ENCODE measurements at places on chromosomes 2 and 18.
A peak's percentile ranks its signal among the peaks of the same experiment; 100 is the strongest.

DNA sequence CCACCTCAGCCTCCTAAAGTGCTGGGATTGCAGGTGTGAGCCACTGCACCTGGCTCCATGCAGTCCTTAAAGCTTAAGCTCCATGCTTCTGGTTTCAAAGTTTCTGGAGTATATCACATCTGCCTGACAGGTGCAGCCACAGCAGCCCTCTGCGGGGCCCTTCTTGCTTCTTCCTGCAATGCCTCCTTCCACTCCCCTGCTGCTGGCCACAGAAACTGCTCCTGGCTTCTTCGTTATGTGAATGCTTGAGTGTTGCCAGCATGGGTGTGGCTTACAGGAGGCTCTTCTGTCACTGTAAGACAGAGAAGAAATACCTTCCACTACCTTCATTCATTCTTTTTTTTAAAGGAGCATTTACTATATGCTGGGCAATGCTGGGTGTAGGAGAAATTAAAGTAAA, 10.1 kb upstream of the CCBE1 start:
- no peak for ATAC-seq

- no peak for ATAC-seq
These were observed 16.9 kb upstream of the HAAO start for GRCh38 chr2:42809131-42809818.

DNA sequence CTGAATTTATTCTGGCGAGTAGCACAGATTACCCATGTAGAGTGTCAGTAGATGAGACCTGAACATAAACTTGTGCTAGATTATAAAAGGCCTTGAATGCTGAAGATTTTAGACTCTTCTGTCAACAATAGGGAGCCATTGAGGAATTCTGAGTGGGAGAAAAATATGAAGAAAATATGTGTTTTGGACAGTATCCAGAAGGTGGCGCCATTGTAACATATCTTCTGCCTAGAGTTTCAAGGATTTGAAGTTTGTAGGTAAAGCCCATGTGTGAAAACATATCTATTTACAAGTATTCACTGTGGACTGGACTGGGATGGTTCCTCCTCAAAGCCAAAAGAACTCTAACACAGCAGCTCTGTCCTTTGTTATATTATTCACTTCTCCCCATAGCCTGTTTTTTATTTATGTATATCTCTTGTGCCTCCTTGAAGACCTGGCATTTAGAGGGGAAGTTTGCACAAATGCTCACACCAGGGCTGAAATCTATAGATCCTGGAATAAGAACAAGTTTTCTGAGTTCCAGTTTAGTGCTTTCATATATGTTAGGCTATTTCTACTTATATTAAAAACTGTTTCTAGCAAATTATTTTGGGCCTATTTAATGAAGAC, 124.9 kb downstream of the RDH14 start:
- ATAC-seq: peak; percentile 72

DNA sequence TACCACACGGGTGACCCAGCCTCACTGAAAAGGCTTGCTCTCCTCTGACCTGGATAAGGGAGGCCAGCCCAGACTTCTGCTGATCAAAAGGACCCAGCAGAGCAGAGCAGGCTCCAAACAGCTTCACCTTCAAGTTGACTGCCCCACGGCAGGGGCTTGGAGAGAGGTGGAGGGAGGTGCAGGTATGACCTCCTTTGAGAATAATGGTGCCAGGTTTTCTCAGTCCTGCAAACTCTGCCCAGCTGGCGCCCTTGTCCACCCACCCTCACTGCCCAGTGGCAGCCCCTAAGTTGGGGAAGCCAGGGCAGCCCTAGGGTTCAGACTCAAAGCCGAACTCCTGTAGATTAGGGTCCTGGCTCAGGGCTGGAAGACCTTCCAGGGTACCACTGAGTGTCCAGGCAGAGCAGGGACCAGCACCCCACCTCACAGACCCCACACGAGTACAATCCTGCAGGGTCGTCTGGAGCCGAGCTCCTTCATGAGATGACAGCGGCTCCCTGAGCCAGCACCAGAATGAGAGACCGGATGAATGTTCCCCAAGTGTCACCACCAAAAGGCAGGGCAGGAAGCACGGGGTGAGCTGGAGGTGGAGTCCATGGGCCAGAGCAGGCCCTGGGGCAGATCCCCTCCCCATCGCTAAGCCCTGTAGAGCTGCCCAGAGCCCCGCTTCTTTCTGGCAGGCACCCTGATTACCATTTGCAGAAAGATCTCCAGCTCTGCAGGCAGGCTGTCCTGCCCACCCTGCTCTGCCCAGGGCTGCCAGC, 3.6 kb upstream of the GPC1 start:
- ATAC-seq: no peak

DNA sequence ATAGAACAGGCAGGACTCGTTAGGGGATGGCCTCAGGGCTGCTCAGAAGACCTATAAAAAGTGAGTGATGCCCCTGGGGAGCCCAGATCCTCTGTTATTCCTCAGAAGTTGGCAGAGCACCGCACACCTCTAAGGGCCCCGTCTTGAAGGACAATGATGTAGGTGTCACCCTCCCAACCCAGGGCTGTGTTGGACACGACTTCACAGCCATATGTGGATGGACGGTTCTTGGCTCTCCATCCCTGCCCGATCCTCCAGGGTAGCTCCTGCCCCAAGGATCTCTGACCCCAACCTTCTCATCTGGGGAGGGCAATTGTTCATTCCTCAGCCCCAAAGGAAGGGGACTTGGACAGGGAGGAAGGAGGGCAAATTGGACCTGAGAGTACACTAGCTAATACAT, 246.1 kb downstream of the DYSF start:
- no peak for ATAC-seq

DNA sequence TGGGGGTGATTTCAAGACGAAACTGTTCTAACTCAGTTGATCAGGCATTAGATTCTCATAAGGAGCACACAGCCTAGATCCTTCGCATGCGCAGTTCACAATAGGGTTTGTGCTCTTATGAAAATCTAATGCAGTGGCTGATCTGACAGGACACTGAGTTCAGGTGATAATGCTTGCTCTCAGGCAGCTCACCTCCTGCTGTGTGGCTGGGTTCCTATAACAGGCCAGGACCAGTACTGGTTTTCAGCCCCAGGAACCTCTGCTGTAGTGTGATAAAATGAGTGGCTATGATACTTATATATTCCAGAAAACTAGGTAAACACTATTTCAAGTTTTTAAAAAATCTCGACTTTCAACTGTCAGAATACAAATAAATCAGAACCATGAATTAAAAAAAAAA, 271.4 kb downstream of the GALNT13 start:
- ATAC-seq: no peak

GRCh38 chr2:46458763-46459500, 20.4 kb upstream of the TMEM247 start:
- no peak for ATAC-seq

GRCh38 chr2:96241900-96242611, 23.7 kb downstream of the TMEM127 start:
- ATAC-seq: peak; percentile 35

DNA sequence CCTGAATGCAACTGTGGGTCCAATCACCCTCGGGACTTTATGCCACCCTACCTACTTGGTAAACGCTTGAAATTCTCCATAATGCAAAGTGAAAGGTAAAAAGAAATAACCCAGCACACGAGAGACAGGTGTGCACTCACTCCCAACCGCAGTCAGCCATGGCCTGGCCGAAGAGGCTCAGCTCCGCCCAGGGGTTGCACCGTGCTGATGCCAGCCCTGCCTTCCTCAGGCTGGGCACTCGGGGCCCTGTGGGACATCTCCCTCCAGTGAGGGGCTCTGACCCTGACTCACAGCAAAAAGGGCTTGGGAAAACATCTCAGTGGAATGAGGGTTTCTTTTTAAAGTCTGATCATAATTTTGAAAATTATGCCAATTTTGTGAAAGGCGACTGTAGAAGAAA, 13.3 kb downstream of the SLC66A2 start:
- ATAC-seq: no peak

- ATAC-seq: no peak
These were observed 101.0 kb upstream of the SH3BP4 start for GRCh38 chr2:234850818-234851217.

DNA sequence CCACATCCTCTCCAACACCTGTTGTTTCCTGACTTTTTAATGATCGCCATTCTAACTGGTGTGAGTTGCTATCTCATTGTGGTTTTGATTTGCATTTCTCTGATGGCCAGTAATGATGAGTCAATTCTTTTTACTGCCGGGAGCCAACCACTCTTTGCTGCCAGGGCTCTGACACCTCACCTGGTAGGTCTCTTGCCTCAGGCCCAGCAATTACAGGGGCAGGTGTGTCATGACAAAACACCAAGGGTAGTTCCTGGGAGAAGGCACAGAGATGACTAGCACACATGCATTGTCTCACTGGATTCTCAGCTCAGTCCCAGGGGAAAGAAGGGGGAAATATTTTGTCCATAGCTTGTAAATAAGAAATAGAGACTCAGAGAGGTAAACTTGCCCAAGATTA, 122.3 kb downstream of the CHST9 start:
- no peak for ATAC-seq

DNA sequence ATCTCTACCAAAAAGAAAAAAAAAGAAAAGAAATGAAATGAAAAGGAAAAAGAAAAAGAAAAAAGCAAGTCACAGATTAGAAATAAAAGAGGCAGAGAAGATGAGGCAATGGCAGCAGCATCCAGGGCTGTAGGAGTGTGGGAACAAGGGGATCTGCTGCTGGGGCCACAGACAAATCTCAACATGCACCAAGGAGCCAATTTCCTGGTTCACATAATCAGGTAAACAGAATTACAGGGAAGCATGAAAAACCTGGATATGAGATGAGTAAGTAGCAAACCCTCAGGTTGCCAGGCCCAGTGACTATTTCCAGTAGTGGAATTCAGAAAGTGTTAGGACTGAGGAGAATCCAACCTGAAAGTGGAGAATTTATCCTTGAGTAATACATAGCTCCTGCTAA, 77.4 kb upstream of the ARHGAP28 start:
- no peak for ATAC-seq

GRCh38 chr2:71779774-71780105, 326.4 kb downstream of the DYSF start:
- peak; percentile 14 for ATAC-seq

DNA sequence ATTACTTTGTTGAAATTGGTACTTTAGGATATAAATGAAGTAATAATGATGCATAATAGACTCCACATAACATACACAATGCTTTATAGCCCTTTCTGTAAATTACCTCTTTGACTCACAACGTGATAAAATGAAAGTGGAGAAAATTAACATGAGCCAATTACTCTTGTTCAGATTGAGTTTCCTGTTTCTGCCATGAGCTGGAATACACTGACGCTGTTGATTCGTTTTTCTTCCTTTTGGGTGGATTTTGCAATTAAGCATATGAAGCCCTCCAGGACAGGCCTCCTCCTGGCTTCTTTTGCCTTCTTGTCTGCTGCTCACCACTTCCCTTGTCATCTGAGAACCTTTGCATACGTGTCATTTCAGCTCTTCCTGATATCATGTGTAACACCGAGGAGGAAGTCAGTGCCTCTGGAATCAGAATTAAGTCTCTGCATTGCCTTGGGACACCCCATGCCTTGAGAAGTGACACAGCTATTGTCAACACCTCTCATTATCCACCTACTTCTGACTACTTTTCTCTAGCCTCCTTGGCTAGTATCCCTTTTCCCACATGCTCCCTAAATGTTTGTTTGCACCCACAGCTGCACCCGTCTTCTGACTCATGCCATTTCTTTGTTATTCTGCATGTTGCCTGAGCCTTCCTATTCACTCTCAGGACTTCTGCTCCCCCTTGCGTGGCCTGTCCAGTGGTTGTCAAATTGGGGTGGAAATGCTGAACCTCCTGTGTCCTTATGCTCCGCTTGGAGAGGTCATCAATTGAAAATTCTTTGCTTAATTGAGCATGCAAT, 134.1 kb downstream of the FMNL2 start:
- no peak for ATAC-seq

DNA sequence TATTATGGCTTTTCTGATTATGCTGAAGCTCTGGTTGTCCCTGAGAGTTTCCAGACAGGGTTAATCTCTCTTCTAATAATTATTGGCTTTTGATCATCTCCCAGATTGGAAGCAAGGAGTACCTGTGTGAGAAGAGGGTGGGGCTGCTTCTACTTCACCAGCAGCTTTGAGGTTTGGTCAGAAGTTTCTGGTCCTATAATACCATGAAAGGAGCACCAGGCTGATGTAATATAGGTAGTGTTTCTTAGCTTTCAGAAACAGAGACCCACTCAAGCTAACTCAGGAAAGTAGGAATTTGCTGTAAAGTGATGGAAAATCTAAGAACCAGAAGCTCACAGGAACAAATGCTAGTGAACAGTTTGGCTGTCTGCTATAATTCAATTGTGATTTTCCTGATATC, 57.6 kb downstream of the SGPP2 start:
- no peak for ATAC-seq

DNA sequence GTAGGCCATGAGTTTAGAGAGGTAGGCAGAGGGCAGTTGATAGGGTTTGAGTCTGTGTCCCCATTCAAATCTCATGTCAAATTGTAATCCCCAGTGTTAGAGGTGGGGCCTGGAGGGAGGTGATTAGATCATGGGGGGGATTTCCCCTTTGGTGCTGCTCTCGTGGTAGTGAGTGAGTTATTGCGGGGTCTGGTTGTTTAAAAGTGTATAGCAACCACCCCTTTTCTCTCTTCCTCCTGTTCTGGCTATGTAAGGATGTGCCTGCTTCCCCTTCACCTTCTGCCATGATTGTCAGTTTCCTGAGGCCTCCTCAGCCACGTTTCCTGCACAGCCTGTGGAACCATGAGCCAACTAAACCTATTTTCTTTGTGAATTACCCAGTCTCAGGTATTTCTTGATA, 25.5 kb downstream of the MARCHF4 start:
- ATAC-seq: no peak

- no peak for ATAC-seq
These were observed 697.0 kb upstream of the ID2 start for GRCh38 chr2:7984693-7985353.

GRCh38 chr2:167475791-167476190, 587.5 kb downstream of the XIRP2 start:
- no peak for ATAC-seq

- ATAC-seq: no peak
These were observed 259.1 kb downstream of the LTBP1 start for GRCh38 chr2:33205693-33206434.

DNA sequence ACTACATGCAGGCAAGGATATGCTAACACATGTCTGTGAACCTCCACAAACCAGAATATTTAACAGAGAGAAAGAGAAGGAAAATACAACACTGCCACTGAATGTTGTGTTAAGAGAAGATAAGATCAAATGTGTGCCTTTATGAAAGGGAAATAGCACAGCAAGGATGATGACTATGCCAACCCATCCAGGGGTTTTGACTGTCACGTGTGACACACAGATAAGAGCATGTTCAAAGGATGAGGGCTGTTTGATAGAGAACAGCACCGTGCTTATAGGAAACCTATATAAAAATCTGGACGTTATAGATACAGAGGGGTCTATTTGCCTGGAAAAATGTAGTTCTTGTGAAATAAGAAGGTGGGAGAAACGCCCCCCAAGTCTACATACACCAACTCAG, 911.8 kb downstream of the CPS1 start:
- no peak for ATAC-seq

GRCh38 chr2:234880551-234881211, 71.1 kb upstream of the SH3BP4 start:
- ATAC-seq: peak; percentile 73

GRCh38 chr2:145022666-145023333, 502.9 kb upstream of the ZEB2 start:
- peak; percentile 91 for ATAC-seq

GRCh38 chr2:21453723-21454450, 330.1 kb downstream of the TDRD15 start:
- no peak for ATAC-seq
